Tongue (tissue), 3 donors: ENCODE measurements at places on chromosomes 2 and 18.

- DNase-seq, result no peak
Observed at GRCh38 chr2:187210726-187211125, 237.3 kb downstream of the CALCRL start.

GRCh38 chr2:26509141-26509540, 31.2 kb upstream of the OTOF start:
- DNase-seq, result no peak

- peak; percentile 40 for DNase-seq
Observed at GRCh38 chr2:11701751-11702301, 31.8 kb upstream of the NTSR2 start.

DNA sequence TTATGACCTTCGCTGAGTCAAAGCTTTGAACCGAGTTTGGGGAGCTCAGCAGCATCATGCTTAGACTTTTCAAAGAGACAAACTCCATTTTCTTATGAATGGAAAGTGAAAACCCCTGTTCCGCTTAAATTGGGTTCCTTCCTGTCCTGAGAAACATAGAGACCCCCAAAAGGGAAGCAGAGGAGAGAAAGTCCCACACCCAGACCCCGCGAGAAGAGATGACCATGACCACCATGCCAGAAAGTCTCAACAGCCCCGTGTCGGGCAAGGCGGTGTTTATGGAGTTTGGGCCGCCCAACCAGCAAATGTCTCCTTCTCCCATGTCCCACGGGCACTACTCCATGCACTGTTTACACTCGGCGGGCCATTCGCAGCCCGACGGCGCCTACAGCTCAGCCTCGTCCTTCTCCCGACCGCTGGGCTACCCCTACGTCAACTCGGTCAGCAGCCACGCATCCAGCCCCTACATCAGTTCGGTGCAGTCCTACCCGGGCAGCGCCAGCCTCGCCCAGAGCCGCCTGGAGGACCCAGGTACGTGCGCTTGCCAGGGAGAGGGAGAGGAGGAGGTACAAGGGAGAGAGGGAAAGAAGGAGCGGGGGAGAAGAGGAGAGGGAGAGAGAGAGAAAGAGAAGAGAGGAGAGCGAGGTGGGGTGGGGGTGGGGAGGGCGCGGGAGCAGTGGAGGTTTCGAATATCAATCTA, at the start of gene DLX1:
Gene DLX1, plus strand, starts transcription at position 48 of the 700 bp plus-strand sequence. Its CDS starts 171 bp downstream, at position 219.
- DNase-seq, result no peak

DNA sequence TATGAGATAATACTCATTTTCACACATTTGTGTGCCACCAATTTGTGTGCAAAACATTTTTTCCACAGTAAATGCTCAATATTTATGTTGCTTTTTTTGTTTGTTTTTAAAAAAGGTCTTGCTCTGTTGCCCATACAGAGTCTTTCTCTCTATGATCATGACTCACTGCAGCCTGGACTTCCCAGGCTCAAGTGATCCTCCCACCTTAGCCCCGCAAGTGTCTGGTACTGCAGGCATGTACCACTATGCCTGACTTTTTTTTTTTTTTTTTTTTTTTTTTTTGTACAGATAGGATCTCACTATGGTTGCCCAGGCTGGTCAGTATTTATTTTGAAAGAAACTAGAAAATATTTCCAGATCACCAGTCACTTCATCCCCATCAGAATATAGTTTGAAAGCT, 297.8 kb upstream of the GYPC start:
- no peak for DNase-seq

DNA sequence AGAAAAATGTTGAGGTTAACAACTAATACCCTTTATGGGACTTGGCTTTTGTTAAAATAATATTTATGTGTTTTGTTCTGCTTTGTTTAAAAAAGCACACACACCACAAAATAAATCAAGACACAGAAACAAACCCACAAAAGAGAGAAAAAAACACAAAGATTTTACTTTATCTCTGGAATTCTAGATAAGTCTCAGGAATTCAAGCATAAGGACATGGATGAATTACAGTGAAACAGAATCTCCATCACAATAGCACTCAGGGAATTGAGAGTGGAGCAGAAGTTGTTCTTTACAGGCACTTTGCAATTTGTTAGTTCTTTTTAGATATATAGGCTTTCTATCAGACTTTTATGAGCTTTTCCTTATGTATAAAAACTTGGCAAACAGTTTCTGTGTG, 360.9 kb upstream of the ZC3H15 start:
- no peak for DNase-seq

GRCh38 chr2:68318914-68319397, 793 bp downstream of the CNRIP1 start:
- no peak for DNase-seq

DNA sequence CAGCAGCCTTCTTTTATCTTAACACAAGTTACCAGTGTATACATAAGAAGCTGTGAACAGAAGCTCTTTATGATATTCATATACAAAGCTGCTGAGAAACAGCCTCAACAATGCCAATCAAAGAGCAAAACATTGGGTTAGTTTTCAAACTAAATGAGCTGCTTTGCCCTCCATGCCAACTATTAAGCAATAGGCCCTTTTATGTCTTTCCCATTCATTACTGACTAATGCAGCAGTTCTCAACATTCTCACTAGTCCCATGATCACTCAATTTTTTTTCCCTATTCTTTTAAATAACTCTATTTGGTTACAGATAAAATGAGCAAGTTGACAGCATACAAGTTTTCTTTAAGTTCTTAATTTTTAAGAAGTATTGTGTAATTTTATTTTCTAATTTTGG, 57.9 kb upstream of the FRZB start:
- no peak for DNase-seq

- no peak for DNase-seq
Observed at GRCh38 chr2:16079637-16080036, 139.3 kb downstream of the MYCN start.

GRCh38 chr2:10787176-10787968, 25.2 kb downstream of the PDIA6 start:
- no peak for DNase-seq

DNA sequence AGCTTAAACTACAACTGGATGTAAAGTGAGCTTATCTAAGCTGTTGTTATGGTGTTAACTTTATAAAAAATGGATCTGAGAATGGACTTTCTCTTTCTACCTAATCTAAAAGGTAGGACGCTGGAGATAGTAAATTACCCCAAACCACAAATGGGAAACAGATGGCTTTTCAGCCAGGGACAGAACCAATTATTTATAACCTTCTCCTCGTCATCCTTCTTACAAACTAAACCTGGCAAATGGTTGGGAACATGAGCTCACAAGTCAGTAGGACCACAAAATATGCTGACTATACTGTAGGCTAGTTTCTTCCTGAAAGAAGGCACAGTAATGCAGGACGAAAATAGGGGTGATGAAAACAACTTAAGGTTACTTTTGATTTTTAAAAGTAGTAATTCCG, 32.7 kb upstream of the ZDBF2 start:
- no peak for DNase-seq

DNA sequence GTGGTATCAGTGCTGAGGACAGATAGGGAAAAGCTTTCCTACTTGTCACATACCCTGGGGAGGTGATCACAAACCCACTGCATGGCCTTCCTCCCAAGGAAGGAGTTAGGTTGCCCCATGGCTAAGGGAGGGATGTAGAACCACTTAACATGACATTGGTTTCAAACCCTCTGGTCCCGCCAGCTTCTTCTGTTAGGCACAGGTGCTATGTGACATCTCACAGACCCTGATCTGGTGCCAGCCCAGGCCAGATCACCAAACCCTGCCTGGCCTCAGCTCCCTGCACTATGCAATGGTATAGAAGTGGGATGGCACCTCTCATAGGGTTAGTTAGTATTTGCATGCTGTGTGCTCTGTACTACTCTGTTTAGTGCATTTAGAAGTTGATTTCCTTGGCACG, 58.0 kb downstream of the TCF7L1 start:
- no peak for DNase-seq

DNA sequence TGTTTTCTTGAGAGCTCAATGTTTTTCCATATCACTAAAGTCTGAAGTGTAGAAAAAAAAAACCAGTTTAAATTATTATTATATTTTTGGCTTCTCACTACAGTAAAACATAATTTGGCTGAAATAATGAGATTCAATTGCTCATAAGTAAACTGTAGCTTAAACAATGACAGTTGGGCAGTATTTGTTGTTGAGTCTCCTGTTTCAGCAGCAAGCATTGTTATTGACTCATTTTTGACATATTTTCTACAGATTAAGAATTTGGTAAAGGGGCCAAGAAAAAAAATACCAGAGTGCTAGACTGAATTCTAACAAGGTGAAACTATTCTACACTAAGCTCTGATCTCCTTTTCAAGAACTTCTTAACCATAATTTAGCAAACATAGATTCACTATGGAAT, 2070.4 kb upstream of the CELF4 start:
- DNase-seq, result no peak

DNA sequence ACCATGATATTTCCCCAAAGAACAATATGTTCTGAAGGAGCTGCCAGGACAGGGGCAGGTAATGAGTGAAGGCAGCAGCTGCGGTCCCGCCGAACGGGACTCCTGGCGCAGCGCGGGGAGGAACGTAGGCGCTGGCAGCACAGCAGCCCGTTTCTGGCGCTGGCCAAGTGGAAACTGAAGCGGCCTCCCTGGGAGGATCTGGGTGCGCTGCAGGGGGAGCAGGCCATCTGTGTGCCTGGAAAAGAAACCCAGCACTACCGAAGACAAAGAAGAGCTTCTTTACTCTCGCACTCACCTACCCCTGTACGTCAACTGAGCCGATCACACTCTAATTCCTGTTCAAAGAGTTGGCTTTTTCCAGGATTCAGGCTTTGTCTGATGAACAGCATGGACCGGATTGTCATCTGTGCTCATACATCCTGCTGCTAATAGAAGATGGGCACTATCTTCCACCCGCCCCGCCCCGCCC, 11.8 kb downstream of the G6PC2 start:
- DNase-seq, result peak; percentile 83

DNA sequence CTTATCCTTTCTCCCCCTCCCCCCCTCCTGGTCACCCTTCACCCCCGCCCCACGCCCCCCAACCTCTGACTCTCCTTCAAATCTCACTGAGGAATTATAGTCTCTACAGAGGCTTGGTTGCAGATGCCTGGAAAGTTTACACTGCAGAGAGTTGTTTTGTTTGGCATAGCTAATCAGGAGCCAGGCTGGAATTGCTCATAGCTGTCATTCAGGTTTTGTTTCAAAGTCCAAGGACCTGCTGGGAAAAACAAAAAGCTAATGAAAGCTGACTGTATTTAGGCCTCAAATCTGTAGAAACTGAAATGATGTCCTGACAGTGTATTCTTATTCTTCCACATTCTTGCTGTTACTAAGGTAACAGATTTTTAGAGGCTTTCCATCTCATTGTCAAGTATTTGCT, 22.6 kb downstream of the GREB1L start:
- DNase-seq, result peak; percentile 48

DNA sequence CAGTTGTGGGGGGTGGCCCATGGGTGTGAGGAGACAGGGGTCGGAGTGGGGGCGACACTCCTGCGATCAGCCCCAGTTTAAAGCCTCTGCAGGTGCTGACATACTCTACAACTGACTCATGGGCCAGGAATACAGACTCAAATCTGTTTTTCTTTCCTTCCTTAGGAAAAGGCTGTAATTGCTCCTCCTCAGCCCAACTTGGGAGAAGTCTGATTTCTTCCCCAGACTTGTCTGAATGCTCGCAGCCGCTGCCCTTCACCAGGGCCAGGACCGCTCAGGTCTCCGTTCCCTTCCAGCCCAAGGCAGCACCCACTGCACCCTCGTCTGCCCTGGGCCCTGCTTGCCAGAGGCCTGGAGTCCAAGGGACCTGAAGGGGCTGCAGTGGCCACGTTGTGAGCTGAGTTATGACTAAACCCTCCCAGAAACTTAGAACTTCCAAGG, 41.3 kb downstream of the RHOB start:
- DNase-seq, result no peak

DNA sequence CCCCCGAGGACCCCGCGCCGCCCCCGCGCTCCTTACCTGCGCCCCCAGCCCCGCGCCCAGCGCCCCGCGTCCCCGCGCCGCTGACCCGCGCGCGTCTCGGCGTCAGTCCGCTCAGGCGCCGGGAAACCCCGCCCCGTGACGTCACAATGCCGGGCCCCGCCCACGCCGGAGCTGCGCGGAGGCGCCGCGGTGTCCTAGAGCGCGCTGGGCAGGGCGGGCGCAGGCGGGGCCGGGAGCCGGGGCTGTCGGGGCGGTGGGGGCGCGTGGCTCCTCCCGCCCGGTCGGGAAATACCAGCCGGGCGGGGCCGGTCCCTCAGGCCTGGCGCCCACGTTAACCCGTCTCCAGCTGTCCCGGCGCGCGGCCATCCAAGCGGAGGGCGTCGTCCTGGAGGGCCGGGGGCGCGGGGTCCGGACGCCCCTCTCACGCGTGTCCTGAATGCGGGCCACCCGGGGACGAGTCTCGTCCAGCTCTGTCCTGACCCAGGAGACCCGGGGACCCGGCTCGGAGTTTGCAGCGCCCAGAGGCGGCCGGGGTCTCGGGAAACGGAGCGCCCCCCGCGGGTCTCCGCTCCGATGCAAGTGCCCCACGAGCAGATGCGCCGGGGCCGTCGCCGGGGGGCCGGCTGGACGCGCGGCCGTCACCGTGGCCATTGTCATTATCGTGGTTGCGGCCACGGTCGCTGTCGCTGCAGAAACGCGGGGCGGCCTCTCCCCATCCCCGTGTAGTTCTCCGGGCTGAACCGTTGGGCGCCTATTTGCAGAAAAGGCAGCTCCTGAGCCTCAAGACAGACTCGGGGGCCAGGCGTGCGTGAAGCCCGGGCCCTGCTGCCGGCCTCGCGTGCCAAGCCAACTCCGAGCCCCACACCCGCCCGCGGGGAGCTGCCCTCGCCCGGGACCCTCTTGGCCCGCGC, at the start of gene SLC66A2:
Gene SLC66A2, minus strand, starts transcription at position 109 of the 911 bp plus-strand sequence. CDS start 727 bp downstream, outside the sequence.
- peak; percentile 94 for DNase-seq

DNA sequence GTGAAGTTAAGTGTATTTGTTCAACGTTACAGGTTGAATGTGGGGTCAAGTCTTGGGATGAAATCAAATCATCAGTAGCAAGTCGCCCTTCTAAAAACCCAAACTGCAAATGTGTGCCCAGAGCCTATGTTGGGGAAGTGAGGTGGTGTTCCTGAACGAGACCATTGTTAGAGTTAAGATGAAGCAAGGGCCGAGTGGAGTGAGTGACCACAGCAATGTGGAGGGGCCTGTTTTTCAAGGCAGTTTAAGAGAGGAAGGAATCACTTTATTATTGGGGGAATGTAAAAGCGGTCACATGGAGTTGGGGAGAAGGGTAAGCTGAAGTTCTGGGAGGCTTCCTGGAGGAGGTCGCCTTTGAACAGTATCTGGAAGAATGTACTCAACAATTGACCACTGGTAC, 68.5 kb downstream of the MYCN start:
- no peak for DNase-seq

- no peak for DNase-seq
Observed at GRCh38 chr2:221205103-221205673, 366.9 kb downstream of the EPHA4 start.

- peak; percentile 71 for DNase-seq
Observed at GRCh38 chr2:133063775-133064174, 393.8 kb upstream of the LYPD1 start.

- DNase-seq, result no peak
Observed at GRCh38 chr2:129274038-129274415, 705.4 kb upstream of the RAB6C start.

GRCh38 chr18:24976502-24976901, 375.5 kb downstream of the ZNF521 start:
- DNase-seq, result no peak

GRCh38 chr2:168633200-168633599, 169.2 kb upstream of the NOSTRIN start:
- DNase-seq, result peak; percentile 31

GRCh38 chr2:58045580-58046334, 849 bp upstream of the VRK2 start:
- no peak for DNase-seq

- no peak for DNase-seq
Observed at GRCh38 chr2:196653843-196654242, 14.3 kb downstream of the CCDC150 start.
